ENCODE measurements at places on chromosomes 5 and 9.

GRCh38 chr5:14408969-14409586 lies 172.5 kb upstream of the OTULINL start:
- no peak for DNase-seq

DNA sequence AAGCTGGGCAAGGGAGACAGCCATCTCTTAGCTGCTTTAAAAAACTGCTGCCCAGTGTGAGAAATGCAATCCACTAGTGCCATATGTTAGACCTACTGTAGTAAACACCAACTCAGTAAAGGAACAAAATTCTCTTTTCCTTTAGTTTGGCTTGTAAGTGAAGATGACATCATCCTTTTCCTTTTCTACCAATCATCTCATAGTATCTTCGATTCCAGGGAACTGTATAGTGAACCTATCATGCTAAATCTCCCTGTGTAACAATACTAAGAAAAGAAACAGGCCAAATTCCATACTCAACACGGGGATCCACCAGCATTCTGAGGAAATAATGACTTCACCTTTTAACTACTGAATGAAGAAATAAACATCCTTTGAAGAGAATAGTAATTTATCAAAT lies 100.1 kb downstream of the RAPGEF6 start:
- no peak for DNase-seq

GRCh38 chr9:136903041-136903554 lies 16.8 kb downstream of the TRAF2 start:
- no peak for DNase-seq

DNA sequence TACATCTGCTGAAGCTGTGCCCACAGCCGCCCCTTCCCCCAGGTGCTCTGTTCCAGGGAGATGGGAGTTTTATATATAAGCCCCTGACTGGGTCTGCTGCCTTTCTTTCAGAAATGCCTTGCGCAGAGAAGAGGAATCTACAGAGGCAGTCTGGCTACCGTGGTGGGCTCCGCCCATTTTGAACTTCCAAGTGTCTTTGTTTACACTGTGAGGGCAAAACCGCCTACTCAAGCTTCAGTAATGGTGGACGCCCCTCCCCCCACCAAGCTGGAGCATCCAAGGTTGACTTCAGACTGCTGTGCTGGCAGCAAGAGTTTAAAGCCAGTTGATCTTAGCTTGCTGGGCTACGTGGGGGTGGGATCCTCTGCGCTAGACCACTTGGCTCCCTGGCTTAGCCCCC lies 41.3 kb downstream of the RANBP17 start:
- DNase-seq, result no peak

DNA sequence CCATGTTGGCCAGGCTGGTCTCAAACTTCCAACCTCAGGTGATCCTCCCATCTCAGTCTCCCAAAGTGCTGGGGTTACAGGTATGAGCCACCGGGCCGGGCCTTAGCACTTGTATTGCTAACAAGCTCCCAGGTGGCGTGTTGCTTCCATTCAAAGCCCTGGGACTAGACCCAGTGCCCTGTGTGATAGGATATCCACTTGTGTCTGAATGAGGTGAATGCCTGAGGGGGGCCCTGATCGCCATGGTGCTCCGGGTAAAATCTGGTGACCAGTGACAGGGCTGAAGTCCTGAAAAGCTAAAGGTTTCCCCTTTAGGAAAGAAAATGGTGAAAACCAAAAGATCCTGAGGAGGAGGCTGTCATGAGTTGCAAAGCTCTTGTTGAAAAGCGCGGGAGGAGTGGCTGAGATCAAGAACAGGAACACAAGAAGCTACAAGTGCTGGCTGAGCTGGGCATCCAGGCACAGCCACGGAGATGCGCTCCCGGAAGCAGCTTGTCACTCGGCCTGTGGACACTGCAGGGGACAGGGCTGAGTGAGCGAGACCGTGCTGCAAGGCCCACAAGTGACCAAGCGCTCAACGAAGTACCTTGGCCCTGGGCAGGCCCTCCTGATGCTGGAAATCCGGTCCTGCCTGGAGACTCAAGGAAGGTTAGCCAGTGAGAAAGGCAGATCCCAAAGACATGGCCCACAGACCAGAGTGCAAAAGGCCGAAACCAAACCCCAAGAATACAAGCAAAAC lies 39.8 kb upstream of the NXNL2 start:
- DNase-seq, result no peak

- DNase-seq, result no peak
Measured at GRCh38 chr5:169569513-169569912, 14.1 kb upstream of the SPDL1 start.

DNA sequence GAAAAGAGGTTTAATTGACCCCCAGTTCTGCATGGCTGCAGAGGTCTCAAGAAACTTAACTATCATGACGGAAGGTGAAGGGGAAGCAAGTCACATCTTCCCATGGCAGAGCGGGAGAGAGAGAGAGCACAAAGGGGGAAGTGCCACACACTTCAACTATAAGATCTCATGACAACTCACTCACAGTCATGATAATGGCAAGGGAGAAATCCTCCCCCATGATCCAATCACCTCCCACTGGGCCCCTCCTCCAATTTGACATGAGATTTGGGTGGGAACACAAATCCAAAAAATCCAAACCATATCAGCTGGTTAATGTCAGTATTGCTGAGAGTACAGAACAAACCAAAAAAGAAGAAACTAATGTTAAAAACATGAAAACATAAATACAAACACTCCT lies 120.2 kb downstream of the STARD4 start:
- no peak for DNase-seq
